Stimulated activated CD8-positive, alpha-beta memory T cell treated with anti-CD3 and anti-CD28 coated beads, Interleukin-15, amount 100 ng/mL, for 24 hours (primary cell): ENCODE measurements at places on chromosomes 1 and 21.

DNA sequence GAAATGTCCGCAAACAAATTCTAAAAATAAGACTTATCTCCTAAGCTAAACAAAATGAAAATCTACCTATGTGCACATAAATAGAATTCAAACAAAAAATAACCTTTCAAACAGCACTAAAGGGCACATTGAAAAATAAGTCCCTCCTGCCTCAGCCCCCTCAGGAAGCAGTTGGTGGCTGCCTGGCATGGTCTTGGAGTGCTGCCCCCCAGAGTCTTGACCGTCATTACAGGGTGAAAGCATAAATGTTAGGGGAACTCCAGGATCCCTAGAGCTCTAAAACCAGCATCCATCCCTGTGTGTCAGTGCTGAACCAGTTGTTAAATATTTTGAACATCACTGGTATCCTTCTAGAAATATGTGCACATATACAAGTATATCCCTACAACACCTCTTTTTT is 6.5 kb upstream of the NPL start:
- DNase-seq, result no peak

- DNase-seq, result no peak
These were observed 173.2 kb downstream of the ROR1 start for GRCh38 chr1:63946866-63947491.

GRCh38 chr1:8259498-8260290 is 58.2 kb upstream of the SLC45A1 start:
- no peak for DNase-seq

- no peak for DNase-seq
These were observed 18.6 kb downstream of the LURAP1 start for GRCh38 chr1:46221749-46222148.
